ENCODE measurements at places on chromosomes 2 and 18.
A peak's percentile ranks its signal among the peaks of the same experiment; 100 is the strongest.

DNA sequence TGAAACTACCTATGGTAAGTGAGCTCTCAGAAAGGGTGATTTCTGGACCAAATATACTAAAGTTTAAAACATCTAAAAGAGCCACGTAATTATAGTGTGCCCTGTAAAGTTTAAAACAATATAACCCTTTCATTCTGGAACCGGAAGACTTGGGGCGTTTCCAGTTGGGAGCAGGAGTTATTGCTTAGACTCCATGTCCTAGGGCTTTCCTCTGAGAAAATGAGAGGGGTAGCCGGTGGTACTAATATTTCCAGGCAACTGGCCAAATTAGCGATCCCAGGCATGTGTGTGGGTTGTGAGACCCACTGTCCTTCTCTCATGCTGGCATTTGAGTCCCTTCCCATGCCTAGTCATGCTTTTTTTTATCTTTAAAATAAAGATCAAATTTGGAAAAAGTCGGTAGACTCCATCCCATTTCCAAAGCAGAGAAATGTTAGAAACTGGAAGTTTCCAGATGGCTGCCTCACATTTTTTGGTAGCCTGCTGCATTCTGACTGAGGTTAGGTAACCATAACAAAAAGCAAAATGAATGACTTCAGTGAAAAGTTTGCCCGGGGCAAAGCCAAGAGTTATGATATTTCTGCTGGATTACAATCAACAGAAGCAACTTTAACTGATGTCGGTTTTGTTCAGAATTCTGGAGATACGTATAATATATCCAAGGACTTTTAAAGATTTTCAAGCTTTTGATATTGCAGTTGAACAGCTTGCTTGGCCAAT lies 227.4 kb downstream of the SS18 start:
- DNase-seq, result no peak

DNA sequence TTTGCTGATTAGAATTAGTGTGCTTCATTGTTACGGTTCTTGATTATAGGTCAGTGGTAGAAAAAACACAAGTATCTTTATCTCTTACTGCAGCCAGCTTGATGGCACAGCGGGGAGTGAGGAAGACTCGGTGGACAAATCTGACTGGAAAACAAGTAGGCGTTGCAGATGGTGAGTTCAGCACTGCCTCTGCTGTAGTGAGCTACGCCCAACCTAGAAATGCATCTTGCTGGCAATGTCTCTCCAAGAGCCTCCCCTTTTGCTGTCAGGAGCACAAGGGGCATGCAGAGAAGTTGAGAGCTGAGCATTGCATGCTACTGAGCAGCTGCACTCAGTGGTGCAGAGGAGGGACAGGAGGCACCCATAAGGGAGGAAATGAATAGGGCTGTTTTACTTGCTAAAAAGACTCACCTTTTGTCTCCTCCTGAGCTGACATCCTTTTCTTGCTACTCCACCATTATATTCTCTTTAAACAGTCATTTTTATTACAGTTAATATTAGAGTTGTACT lies 977.3 kb upstream of the ACVR2A start:
- no peak for DNase-seq

DNA sequence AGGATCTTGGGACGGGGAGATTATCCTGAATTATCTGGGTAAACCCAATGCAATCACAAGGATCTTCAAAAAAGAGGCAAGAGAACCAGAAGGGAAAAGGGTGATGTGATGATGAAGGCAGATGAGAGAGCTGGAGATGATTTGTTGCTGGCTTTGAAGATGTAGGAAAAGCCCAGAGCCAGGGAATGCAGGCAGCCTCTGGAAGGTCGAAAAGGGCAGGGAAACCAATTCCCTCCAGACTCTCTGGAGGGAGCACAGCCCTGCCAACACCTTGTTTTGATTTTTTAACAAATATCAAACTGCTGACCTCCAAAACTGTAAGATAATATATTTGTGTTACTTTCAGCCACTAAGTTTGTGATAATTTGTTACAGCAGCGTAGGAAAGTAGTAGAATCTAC lies 48.9 kb upstream of the IL1R2 start:
- no peak for DNase-seq

DNA sequence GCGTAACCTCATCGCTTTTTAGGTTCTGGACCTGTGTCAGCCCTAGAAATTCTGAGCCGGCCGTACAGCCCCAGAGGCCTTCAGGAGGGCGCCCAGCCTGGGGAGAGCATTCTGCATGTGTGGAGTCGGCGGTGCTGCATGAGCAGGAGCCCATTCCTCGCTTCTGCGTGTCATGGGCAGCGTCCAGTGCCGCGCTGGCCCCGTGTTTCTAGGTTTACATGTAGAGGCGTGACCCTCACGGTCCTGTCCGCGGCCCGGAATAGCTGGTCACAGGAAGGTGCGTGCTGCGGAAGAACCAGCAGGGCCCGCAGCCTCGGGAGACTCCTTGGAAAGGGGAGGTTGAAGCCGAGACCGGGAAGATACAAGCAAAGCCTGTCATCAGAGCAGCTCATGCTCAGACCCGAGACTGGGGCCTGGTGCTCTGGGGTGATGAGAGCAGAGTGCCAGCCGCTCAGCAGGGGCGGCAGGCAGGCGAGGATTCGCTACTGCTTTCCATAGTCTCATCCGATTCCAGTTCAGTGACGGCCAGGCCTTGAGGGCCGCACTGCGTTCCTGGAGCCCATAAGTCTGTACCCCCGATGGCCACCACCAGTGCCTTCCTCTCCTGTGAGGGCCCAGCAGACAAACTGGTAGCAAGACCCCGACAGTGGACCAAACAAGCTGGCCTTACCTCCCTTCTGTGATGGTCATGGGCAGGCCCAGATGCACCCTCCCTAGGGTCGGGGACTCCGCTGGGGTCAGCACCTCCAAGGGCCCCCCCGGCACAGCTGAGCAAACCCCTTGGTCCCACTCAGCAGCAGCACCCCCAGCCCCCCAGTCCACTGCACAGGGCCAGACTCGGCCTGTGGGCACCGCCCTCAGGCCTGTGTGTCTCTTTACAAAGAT lies 15.6 kb upstream of the NFATC1 start:
- DNase-seq, result no peak

DNA sequence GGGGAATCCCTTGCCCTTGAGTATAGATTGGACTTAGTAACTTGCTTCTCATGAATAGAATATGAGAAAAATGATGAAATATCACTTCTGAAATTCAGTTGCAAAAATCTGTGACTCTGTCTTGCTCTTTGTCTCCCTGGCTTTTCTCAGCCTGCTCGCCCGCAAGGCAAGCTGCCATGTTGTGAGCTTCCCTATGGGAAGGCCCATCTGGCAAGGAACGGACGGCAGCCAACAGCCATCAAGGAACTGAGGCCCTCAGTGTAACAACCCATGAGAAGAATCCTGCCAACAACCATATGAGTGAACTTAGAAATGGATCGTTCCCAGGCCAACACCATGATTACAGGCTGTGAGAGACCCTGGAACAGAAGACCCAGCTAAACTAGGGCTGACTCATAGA lies 58.4 kb upstream of the PGAP1 start:
- DNase-seq, result no peak

DNA sequence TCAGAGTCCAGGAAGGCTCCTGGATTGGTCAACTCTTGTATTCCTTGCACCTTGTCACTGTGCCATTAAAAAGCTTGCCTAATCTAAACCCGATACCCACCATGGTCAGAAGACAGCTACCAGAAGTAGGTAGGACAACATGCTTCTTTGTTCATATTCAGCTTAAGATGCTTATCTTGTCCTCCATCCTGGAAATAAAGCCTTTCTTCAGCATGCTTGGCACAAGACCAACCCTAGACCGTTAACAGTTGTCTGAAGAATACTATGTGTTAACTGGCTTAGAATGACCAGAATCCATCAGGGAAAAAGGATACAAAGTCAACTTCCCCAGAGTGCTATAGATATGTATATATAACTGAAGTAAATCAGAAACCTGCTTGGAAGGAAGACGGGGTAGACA lies 193.9 kb downstream of the ZRANB3 start:
- no peak for DNase-seq

DNA sequence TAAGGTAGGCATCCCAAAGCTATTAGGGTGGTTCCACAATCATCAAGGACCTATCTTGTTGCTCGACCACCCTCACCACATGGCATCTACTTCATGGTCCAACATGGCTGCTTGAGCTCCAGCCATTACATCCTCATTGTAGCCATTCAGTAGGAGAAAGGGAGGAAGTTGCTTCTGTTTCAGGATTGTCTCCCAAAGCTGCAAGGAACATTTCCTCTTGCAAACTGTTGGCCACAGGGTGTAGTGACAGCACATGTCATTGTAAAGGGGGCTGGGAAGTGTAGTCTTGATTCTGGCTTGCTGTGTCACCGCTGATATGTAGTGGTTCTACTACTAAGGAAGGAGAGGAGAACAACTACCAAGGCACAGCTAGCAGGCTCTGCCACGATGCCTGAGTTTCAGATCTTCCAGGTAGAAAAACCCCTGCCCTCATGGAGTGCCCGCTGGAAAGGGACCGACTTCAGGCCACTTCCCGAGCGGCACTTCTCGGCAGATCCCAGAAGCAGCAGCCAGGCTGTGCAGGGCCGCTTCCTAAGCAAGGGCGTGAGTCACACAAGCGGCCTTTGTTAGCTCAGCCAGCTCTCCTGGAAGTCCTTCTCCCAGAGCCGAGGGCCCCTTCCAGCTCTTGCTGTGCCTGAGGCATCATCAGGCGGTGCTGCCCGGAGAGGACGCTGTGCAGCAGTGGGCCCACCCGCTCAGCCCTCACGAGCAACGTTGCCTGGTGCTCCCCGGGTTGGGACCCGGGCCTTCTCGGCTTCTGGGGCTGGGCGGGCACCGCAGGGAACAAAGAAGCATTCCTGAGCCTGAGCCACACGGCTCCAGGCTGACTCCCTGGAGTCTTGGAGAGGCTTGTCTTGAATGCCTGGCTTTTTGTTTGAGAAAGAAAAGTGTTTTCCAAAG lies 58.2 kb downstream of the HS6ST1 start:
- peak; percentile 53 for DNase-seq

DNA sequence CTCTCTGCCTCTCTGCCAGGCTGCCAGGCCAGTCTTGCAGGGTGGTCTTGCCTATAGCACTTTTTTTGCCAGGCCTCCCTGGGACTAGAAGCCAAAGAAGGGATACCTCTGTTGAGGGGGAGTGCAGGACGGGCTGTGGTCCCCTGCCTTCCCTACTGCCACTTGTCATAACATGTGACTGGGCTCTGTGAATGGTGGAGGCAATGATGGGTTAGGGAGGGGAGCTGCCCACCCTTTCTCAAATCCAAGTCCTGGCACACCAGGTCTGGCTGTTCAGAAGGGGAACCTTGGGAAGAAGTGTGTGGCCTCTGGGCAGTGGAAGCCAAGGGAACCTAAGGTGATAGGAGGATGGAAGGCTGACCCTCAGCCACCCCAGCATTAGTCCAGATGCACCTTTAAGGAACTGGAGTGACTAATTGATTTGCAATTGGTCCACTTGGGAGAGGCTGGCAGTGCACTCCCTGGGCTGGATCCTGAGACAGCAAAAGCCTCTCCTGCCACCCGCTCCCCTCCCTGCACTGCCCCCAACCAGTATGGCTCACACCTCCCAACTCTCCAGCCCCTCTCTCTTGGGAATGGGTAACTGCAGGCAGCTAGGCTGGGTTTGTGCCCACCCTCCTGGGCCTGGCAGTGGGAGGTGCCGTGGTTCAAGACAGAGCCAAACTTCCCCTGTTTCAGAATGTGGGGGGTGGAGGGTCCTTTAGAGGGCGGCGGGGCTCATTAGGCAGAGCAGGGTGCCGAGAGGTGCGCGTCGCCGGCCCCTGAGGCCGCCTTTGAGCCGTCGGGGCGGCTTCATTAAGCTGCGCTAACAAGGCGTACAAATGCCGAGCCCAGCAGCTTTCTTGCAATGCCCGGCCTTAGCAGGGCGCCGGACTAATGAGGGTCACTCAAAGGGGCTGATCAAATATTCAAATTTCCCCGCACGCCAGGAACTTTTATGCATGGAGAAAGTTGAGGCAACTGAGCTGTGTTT lies 4.5 kb upstream of the SIX3 start:
- DNase-seq, result no peak

- DNase-seq, result no peak
These were observed 63.7 kb upstream of the DNAJC10 start for GRCh38 chr2:182652326-182652725.

DNA sequence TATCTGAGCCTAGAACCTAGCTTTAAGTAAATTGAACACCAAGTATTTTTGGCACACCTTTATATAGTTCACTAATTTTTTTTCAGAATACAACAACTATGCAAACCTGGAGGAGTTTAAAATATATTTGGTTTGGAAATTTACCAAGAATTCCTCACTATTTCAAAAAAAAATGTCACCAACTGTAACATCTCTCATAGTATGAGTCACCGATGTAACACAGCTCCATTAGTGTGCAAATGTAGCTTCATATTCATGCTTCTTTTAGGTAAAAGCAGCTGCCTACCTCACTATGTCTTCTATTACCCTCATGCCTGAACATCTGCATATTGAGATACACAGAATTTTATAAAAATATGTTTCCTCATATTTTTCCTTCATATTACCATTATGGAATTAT lies 80.5 kb downstream of the NRXN1 start:
- no peak for DNase-seq

- no peak for DNase-seq
These were observed 23.4 kb downstream of the MGAT5 start for GRCh38 chr2:134277223-134277622.

- no peak for DNase-seq
These were observed 4.2 kb downstream of the SMAD2 start for GRCh38 chr18:47926101-47926850.

- DNase-seq, result no peak
These were observed 2.4 kb upstream of the FSIP2 start for GRCh38 chr2:185736210-185736609.

DNA sequence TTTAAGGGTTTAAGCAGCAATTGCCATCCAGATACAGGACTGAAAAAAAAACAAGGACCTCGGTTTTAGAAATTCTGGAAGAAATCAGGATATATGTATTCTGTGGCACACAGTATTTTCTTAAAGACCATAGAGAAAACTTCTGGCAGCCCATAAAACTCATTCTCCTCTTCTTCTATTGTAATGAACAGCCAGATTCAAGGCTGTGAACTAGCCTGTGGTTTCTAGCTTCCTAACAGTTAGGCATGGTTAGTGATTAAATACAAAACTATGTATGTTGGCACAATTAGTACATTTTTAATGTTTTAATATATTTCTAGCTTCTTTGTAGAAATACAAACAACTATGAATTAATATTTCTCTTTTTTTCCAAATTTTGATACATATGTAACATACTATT lies 555.7 kb downstream of the DSC3 start:
- no peak for DNase-seq

DNA sequence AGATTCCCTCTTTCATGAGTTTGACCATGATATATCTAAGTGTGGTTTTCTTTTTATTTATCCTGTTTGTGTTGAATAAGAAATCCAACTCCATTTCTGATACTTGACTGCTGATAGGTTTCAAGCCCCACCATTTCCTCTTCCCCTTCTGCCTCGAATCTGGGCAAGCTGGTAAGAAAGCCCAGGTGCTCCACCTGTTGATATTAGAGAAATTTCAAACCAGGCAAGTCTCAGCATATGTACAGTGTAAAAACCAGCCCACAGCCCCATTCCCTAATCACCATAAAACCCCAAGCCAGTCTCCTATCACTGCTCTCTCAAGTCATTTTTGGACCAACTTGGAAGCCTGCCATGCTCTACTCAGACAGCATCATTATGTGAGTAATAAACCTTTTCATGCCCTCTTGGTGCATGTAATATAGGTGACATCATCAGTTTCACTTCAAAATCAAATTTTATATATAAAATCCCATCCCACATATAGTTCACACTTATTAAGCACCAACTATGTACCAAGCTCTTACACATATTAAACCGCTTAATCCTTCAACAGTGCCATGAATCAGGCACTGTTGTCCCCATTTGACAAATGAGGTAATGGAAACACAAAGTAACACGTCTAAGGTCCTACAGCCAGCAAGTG lies 46.6 kb downstream of the SMAD2 start:
- DNase-seq, result peak; percentile 73

- DNase-seq, result no peak
These were observed 26.4 kb downstream of the TMEM131 start for GRCh38 chr2:97969081-97970067.
